ENCODE measurements at places on chromosomes 13 and 19.

DNA sequence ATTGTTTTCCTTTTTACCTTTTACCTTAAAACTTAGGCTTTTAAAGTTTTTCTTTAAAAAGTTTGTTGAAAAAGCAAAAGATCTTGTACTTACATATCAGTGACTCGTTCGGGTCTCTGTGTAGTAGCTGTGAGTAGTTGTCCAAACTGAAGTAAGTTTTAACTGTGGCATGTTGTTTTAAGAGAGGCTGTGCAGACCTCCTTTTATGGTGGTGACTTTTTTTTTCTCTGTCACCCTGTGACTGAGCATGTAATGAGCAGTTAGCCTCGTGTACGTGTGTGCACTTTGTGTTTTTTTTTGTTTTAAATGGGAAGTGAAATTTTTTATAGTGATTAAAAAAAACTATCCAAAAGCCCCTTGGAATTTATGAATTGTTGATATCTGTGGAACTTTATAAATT lies at the start of gene GPR183:
Gene GPR183, minus strand, starts transcription at position 153 of the 400 bp plus-strand sequence. CDS start 11,254 bp downstream, outside the sequence.
- no peak for DNase-seq

DNA sequence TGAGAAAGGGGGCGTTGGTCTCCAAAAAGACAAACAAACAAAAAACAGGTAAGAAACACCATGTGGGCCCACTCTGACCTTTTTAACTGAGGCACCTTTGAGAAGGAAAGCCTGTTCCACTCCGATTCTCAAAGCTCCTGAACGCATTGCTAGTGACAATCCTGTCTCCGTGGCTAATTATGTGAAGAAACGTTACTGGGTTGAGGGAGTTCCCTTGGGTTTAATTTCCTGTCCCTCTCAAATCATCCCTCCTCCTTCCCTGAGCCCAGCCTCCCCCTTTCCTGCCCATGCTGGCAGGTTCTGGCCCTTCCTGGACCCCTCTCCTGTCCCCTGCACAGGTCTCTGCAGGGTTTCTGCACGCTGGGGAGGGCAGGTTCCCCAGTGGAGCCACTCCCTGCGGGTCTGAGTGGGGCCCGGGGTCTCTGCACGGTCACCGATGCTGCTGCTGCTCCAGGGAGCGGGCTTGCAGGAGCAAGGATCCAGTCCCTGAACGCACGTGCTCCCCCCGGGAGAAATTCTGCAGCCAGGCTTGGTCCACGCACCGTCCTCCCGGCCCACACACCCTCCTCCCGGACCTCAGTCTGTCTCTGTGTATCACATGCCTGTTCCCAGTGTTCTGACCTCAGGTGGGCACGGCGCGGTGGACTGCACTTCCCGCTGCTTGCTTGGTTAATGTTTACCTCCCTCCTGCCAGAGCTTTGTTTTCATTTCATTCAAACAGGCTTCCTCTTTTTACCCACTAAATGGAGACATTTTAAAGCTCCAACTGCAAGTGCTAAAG lies 76.4 kb upstream of the MCF2L start:
- no peak for DNase-seq

GRCh38 chr13:67045357-67045756 lies 184.8 kb downstream of the PCDH9 start:
- no peak for DNase-seq

DNA sequence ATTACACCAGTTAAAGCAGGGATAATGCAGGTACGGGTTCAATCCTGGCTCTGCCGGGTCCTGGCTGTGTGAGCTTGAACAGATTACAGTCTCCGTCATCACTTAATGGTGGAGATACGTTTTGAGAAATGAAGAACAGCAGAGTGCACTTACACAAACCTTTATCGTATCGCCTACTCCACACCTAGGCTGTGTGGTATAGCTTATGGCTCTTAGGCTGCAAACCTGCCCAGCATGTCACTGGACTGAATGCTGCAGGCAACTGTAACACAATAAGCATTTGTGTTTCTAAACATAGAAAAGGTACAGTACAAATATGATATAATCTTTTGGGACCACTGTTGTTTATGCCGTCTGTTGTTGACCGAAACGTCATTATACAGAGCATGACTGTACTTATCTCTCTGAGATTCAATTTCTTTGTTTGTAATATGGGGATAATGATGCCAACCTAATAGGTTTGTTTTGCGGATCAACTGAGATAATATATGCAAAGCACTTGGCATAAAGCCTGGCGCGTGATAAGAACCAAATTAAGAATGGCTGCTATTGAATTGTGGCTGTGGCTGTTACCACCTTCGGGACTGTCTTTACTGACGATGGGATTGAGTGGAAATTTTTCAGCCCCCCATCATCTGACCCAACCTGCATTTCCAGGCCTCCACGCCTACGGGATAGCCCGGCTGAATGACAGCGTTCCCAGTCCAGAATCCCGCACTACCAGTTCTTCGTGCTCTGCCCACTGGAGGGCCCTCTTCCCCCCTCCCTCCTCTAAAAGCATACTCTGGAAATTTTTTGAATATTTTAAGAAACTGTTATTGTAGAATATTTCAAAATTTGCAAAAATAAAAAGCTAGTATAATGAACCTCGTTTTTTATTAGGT lies 11.2 kb downstream of the KRTDAP start:
- no peak for DNase-seq

DNA sequence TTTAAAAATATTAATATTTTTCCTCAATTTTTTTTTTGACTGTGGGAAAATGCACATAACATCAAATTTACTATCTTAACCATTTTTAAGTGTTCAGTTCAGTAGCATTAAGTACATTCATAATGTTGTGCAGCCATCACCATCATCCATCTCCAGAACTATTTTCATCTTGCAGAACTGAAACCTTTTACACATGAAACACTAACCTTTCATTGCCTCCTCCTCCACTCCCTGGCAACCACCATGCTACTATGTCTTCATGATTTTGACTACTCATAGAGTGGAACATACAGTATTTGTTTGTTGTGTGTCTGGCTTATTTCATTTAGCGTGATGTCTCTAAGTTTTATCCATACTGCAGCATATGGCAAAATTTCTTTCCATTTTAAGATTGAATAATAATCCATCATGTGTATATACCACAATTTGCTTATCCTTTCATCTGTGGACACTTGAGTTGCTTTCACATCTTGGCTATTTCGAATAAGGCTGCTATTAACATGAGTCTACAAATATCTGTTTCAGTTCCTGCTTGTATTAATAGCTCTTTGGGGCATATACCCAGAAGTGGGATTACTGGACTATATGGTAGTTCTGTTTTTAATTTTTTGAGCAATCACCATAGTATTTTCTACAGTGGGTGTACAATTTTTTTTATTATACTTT lies 376.4 kb downstream of the MTUS2 start:
- DNase-seq = no peak

DNA sequence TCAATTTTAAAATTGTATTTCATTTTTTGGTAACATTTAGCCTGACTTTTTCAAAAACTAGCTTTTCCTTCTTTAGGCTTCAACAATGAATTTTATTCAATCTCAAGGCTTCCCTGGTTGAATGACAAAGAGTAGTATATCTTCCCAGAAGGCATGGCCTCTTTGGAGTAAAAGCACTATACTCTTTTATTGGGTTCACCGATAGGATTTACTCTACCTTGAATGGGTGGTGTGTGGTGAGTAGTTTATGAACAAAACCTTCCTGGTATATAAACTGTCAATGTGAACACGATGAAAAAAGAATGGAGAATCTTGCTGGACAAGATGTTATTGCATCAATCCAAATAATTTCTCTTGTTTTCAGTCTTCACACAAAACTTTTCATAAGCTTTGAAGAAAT lies 167.7 kb downstream of the DACH1 start:
- no peak for DNase-seq

DNA sequence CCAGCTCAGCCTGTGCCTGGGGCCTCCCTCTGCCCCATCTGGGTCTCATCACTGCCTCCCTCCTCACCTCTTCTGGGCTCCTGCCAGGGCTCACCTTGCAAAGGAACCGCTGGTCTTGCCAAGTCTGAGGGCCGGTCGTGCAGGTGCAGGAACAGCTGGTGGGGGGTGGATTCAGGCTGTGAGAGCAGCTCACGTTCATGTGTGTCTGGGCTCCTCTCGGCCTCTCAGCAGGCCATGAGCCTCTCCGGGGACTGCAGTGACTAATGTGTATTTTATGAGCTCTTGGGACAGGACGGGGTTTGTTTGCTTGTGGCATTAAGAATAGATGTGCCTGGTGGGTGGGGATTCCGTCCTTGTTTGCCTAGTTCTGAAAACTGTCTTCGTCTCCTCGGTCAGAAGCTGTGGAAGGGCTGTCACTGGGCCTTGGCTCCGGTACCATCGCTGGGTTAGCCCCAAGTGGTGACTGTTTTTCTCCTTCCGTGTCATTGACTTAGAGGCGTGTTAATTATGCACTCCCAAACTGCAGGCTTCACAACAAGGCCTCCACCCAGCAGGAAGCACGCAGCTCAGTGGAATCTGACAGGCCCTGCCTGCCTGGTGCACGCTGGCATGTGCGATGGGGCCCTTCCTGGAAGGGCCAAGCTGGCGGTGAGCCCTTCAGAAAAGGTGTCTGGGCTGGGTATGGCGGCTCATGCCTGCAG lies 77.6 kb downstream of the KDM4B start:
- no peak for DNase-seq

DNA sequence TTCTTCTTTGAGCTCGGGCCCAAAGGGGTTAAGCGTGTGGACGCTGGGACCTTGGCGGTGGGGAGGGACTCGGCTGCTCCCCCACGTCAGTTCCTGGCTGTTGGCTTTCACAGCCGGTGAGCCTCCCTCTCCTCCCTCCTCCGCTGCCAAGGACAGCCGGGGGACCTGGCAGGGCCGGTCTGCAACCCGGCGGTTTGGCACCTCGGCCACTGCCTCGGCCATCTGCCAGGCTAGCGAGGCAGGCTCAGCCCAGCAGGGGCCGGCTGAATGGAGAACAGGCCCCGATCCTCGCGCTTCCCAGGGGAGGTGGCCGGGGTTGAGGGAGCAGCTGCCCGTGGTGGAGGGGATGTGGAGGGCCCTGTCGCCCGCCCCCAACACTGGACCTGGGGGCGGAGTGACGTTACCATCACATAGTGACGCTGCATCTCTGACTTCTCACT lies 5.0 kb downstream of the TLE5 start:
- no peak for DNase-seq

DNA sequence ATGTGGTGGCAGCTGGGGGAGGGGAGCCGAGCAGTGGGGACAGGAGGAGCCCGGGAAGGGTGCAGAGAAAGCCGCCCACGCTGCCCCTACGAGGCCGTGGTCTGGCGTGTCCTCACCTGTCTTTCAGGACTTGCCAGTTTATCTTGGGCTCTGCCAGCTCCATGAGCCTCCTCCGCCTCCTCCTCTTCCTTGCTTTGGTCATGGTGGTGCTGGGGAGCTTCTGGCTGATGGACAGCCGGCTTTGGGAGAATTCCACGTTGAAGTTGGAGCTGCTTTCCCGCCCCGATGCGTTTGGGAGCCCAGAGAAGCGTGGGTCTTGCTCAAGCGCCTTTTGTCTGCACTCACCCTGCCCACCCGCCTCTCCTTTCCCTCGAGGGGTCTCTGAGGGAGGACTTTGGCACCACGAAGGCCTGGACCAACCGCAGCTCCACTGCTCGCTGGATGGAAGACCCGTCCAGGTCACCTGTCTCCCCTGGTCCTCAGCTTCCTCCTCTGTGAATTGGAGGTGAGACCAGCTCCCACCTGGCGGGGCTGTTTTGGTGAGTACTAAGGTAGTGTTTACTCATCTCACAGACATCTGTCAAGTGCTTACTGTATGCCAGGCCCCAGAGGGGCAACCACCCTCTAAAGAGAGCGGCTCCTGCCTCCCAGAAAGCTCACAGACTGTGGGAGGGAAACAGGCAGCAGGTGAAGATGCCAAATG lies 29.7 kb upstream of the MIER2 start:
- no peak for DNase-seq

DNA sequence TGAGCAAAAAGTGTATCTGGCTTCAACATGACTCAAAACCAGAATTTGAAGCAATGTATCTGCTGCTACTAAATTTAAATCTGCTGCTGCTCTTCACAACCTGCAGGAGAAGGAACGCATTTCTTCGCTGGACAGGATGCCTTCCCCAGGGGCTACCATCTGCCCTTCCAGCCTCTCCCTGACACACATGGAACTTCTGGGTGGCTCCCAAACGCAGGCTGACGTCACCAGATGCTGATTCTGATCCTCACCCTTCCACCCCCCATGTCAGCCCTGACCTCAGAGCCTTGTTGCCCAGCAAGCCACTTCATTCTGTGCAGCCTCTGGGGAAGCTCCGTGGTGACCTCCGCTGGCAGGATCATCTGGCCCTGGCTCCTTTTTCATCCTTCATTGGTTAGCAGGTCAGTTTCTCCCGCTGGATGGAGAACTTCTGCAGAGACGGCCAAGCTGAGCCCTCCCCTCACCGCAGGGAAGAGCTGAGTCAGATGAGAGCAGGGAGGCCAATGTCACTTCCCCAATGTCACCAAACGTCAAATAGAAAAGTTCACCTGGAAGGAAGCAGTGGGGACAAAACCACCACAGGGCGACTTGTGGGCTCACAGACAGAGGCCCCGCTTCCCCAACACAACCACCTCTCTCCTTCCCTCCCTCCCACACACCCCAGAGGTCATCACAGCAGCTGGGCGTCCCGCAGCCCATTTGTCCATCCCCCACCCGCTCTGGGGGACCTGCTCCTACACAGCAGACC lies 14.0 kb upstream of the RAB20 start:
- DNase-seq = no peak

GRCh38 chr19:35534803-35535480 lies 1.7 kb downstream of the GAPDHS start:
- DNase-seq = no peak

GRCh38 chr13:100131863-100132574 lies 43.1 kb downstream of the PCCA start:
- DNase-seq = no peak

- no peak for DNase-seq
Measured at GRCh38 chr13:94480672-94481145, 1.2 kb upstream of the DCT start.

GRCh38 chr13:34942732-34943435 lies 814 bp downstream of the NBEA start:
- peak; percentile 39 for DNase-seq

DNA sequence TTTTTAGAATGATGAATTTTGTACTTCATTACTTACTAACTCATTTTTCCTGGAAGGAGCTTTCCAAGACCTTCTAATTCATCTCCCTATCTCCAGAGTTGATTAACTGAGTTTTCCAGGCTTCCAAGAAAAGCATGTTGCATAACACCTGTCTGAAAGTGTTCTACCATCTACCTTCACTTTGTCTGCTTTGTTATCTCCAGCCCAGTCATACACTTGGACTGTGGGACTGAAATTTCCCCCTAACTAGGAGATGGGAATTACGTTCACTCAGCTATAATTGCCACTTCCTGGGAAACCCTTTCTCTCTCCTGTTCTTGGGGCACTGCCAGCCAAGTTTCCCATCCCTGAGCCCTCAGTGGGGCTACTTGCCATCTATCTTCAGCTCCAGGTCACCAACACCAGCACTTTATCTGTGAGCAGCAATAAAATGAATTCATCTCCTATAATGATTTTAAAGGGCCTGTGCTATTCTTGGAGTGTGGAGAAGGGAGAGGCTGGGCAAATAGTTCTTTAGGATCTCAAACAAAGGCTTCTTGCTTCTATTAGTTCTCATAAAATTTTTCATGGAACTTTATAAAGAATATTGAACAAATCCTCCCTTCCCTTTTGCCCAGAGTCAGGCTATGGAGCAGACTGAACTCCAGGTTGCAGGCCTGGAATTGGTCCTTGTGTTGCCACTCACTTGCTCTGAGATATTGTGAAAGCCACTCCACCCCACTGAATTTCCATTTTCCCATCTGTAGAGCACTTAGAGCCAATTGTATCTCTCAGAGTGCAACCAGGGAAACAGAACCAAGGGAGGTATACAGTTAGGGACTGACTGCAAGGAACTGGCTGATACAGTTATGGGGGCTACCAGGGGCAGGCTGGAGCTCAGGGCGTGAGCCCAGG lies 17.8 kb upstream of the ATP12A start:
- no peak for DNase-seq
